ENCODE measurements at places on chromosomes 11 and 22.
A peak's percentile ranks its signal among the peaks of the same experiment; 100 is the strongest.

- no peak for DNase-seq
Observed at GRCh38 chr11:75420224-75421034, 12.6 kb downstream of the KLHL35 start.

- peak; percentile 92 for DNase-seq
Observed at GRCh38 chr11:111735262-111736116, 30.7 kb downstream of the PPP2R1B start.

GRCh38 chr11:76613901-76614300, 56.6 kb downstream of the LRRC32 start:
- DNase-seq: no peak

DNA sequence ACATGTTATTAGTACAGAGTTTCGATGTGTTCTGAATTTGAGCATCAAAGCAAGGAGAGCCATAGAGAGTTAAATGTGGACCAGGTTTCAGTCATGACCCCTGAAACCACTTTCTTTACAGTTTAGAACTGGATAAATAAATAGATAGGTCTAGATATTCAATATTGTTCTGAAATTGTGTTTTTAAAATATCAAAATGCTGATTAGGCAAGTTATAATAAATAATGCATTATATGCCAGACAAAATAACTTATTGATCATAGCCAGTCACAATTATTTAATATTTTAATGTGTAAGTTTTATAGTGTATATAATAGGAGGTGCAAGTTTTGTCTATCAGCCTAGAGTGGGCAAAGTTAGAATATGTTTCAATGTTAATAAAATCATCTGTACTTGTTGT, 569.5 kb downstream of the METTL15 start:
- DNase-seq: no peak

- no peak for DNase-seq
Observed at GRCh38 chr11:128961645-128962044, 19.0 kb upstream of the TP53AIP1 start.

- no peak for DNase-seq
Observed at GRCh38 chr11:57787920-57788702, 26.5 kb downstream of the CTNND1 start.

- no peak for DNase-seq
Observed at GRCh38 chr11:47225552-47226400, 11.0 kb downstream of the DDB2 start.

DNA sequence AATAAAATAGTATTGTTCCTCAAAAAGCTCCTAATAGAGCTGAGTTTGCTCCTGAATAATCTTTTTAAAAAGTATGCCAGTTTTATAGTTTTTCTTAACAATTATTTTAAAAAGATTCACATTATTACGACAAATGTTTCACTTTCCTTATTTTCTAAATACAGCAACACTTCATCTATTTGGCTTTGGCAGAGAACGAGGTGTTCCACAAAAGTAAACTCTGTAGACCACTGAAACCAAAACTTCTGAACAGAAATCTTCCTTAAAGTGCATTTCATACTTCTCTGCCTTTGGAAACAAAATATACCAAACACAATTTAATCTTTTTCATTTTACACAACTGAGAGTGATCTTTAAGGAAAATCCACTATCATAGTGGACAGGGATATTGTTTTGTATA, 133.6 kb upstream of the MTMR2 start:
- no peak for DNase-seq

- no peak for DNase-seq
Observed at GRCh38 chr11:130391711-130392110, 36.7 kb downstream of the ADAMTS8 start.

DNA sequence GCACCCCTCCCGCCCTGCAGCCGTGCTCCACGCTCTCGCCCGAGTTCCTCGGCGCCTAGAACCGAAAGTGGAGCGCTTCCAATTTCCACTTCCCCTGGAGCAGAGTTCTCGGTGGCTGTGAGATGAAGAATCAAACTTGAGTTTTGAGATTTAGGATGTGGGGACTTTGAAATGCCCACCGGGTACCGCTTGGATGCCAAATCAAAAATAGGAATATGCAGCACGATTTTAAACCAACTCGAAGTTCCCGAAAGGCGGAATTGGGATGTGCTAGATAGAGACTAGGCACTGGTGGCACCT, 569 bp downstream of the POLA2 start:
- DNase-seq: no peak
